ENCODE measurements at places on chromosomes 5 and 9. TPM values are rescaled to one million over a fixed set of nuclear protein-coding genes. Genes with fewer than 3 reads are reported as not detected.

EFCAB9 gene
- not detected for total RNA-seq

NDUFS6 gene
- total RNA-seq, result 45.5 TPM

FAM169A gene
- total RNA-seq, result 2.1 TPM

RUSC2 gene
- 12.0 TPM for total RNA-seq

TXNDC8 gene
- not detected for total RNA-seq

LPAR1 gene
- 0.71 TPM for total RNA-seq

DNA sequence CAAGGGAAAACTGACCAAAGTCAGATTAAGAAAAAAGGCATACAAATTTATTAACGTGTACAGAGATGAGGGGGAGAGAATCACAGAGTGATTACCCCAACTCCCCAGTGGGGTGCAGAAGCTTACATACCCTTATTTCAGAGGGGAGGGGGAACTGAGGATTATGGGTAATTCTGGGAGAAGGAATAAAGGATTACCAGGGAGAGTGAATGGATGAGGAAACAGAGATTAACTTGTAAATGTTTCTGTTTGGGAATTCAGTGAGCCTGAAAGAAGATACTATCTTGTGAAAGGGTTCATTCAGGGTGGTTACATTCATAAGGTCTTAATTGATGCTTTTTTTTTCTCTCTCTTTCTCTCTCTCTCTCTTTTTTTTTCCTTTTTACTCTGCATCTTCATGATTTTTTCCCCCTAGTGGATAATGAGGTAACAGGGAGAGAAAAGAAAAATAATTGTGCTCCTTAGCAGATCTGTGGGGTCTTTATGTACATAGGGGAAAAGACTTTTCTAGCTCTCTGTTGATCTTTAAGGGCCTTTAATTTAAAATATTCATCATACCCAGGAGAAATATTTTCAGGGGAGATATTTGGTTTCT lies 49.4 kb downstream of the TARS1 start:
- ATAC-seq, result no peak

DNA sequence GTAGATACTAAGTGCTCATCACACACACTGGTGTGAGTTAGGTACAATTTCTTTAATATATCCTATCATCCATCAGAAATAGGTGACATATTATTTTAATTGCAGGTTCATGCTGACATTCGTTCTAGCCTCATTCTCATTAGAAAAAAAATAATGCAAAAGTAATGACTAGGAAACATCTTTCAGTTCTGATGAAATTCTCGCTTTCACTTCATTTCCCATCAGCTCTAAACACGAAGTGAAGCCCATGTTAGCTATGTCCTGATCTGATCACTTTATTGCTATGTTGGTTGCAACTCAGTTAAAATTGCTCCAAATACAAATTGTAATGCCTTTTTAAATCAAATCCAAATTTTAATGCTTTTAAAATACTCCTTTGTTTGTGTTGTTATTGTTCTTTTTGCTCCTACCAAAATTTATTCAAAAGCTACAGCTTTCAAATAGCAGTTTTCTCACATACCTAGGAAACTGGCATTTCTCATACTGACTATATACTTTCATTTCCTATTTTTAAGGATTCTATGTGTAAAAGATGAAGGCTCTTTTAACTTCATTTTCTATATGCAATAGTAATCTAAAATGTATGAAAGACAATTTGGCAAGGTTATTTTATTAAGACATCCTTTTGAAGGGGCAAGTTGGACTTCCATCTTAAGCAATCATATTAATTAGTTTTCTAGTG lies 1237.8 kb upstream of the ACO1 start:
- ATAC-seq, result no peak

DNA sequence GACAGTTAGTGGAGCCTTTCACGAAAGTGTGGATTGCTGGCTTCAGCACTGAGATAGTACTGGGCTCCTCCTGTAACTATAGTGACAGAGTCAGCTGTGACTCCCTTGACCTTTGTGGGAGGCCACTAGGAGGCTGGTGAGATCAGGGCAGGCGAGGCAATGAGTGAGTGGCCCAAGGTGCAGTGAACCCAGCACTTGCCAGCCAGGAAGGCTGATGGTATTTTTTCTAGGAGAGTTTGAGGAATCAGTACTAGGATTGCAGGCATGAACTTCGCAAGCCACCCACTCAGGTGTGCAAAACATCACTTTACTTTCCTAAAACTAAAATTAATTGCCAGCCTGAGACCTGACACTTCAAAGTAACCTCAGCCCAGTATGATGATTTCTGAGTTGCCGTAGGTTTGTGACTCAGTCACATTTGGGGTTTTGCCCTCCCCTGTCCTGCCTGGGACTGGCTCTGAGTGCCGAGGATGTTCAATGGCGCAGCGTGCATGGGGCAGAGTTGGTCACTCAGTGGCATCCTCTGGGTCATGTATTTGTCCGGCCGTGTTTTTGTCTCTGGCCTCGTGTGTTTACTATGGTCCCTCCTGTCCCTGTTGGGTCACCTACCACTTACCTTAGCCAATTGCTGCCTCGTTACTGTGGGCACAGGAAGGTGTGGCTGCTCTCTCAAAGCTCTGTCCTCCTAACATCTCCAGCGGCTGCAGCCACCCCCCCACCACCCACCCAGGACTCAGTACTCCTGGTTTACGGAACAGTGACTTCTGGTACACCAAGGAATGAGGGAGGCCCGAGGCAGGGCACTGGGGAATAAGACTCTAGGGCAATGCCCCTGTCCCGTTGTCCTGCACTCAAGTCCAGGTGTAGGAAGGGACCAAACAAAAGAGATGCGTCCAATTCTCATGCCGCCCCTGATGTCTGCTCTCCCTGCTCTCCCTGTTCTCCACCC lies 67.2 kb downstream of the IL31RA start:
- ATAC-seq, result no peak

DNA sequence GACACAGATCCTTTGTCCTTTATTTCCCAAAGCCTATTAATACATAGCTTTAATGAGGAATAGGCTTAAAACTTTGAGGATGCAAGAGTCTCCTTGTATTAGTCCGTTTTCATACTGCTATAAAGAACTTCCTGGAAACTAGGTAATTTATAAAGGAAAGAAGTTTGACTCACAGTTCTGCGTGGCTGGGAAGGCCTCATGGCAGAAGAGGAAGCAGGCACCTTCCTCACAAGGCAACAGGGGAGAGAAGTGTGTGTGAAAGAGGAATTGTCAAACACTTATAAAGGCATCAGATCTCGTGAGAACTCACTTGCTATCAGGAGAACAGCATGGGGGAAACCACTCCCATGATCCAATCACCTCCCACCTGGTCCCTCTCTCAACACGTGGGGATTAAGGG lies 5.4 kb upstream of the CLK4 start:
- ATAC-seq, result no peak
